Calu3 (cell line): ENCODE measurements at places on chromosomes 2 and 18. TPM values are rescaled to one million over a fixed set of nuclear protein-coding genes. Genes with fewer than 3 reads are reported as not detected.
A peak's percentile ranks its signal among the peaks of the same experiment; 100 is the strongest.

Gene POMC
- total RNA-seq: not detected in 2 replicates

Gene ALLC
- total RNA-seq: not detected in 2 replicates

Gene MRO
- total RNA-seq: not detected in 2 replicates

Gene ERLEC1
- 49.0 and 51.9 TPM in 2 replicates for total RNA-seq

Gene POLR1A
- 58.3 and 65.5 TPM in 2 replicates for total RNA-seq

Gene CRYGC
- not detected in 2 replicates for total RNA-seq

Gene TLX2
- total RNA-seq: not detected in 2 replicates

DNA sequence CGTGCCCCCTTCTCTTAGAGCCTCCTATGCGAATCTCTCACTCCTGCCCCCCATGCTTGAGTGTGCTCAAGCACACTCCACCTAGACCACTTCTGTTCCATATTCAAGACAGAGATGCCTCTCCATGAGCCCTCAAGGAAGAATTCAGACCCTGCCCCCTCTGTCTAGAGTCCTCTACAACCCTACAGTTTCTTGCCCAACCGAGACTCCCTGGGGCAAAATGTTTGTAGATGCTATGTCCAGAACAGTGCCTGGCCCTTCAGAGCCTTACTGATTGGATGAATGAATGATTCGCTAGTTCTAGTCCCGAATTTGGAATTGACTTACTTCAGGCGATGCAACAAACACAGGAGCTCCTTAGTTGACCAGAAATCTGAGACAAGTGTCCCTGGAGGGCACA lies 8.7 kb downstream of the APCDD1 start:
- DNase-seq: no peak

GRCh38 chr2:103009871-103010270 lies 248.0 kb downstream of the TMEM182 start:
- no peak for DNase-seq

- no peak for DNase-seq
Observed at GRCh38 chr2:6999211-6999877, 82.1 kb downstream of the RNF144A start.

GRCh38 chr2:204108330-204108751 lies 171.8 kb downstream of the ICOS start:
- DNase-seq: peak; percentile 28

DNA sequence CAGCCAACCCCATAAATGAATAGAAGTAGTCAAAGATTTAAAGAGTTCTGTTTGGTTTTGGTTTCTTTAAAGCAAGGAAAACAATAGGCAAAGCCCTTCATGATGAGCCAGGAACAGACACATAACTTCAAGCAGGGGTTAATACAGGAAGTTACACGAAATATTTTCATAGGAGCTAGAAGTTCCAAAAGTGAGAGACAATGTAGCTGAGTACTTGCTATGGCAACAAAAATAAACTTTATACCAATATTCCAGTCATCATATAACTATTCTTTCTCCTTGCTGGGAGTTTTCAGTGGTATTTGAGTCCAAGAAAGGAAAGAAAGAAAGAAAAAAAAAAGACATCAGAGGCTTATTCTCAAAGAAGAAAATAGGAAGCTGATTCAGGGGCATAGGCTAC lies 56.2 kb downstream of the COBLL1 start:
- no peak for DNase-seq

DNA sequence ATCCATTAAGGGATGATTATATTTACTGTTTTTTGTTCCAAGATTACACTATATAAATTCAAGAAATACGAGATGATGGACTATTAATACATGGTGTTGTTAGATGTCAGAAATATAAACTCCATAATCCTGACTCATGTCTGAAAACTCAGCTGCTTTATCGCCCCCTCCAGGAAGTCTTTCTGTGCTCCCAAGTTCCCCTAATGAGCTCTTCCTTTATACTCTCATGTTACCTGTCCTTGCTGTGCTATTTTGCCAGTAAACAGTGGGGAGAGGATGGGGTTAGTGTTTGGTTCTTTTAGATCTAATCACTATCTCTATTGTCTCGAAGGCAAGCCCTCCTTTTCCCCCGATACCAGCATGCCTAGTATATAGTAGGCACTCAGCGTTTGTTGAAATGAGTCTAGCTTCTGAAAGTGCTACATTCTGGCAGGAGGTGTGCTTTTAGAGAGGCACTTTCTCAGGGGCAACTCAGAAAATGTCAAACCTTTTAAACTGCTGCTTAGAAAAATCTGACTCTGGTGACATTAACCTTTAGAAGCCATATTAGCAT lies 21.4 kb upstream of the BARD1 start:
- no peak for DNase-seq

GRCh38 chr2:127080938-127081755 lies 25.8 kb downstream of the BIN1 start:
- DNase-seq: peak; percentile 62

DNA sequence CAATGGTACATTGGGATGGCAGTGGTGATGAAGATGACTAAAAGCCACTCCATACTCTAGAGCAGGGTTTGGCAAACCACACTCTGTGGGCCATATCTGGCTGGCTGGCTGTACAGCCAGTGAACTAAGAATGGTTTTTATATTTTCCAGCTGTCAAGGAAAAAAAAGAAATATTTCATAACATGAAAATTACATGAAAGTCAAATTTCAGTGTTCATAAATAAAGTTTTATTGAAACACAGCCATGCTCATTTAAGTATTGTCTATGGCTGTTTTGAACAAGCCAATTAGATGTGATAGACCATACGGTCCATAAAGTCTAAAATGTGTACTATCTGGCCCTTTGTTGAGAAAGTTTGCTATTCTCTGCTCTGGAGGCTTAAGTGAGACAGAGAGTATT lies 1.5 kb downstream of the TTC21B start:
- no peak for DNase-seq

DNA sequence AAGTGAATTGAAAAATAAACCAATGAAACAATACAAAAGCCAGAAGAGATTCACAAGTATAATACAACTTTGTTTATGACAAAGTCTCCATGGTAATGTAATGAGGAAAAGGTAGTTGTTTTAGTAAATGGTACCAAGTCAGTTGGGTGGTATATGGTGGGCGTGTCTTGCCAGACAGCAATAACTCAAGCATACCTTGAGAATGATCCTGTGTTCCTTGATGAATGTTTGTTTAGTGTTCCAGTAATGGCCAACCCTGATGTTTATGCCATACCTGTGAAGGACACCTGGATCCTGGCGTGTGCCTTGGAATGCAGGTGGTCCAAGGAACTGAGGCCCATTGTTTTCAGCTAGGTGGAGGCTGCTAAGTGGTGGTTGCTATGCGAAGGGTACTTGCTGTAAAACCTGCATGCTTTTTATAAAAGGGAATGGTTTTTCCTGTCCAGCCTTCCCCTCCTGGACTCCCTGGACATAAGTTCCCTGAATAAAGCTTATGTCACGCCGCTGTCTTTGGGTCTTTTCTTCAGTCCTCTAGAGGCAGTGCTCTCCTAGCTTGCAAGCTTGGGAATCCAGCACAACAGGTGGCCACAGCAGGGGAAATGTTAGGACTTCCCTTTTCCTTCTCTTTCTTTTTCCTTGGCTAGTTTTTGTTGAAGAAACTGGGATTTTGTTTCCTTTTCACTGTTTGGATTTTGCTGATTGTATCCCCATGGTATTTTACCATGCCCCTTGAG lies 54.7 kb downstream of the MTA3 start:
- no peak for DNase-seq

GRCh38 chr2:20957788-20958525 lies 85.9 kb downstream of the APOB start:
- DNase-seq: no peak

DNA sequence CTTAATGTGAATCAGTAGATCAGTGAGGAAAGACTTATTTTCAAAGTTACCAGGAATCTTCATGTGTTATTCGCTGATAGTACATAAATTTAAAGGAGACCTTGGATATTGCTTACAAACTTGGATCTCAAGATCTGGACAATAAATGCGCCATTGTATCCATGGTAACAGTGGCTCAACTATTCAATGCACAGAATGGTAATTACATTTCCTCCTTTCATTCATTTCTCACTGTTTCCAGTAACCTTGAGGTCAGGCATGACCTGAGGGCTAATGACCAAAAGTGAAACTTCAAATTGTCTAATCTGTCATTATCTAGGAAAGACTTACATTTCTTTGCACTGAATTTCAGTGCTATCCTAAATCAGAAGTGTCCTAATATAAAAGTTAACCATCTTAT lies 8.1 kb downstream of the LRP2 start:
- no peak for DNase-seq

DNA sequence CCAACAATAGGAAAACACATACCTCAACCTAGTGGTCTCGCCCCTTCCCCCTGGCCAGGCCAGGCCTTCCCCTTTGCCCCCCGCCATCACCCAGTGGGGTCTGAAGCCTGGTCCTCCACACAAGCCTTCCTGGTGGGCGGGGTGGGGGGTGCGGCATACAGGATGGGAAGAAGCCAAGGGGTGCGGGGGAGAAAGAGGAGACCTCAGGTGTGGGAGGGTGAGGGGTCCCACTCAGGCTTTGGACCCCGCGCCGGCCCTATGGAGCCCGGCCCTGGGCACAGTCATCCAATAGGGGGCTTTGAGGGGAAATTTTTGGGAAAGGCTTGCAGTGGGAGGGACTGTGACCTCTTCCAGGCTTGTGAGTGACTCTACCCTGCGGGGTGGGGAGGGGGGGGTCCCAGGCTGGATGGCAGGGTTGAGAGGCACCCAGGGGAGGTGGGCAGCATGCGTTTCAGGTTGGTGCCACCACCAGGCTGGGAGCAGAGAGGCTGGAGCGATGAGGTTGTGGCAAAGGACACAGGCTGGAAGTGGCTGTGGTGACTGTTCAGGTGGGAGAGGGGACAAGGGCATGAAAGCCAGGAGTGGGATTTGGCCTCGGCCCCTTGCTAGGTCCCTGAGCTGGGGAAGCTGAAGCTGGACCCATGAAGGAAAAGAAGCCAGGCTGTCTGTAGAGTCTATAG lies 1.3 kb downstream of the SLC66A3 start:
- no peak for DNase-seq

- no peak for DNase-seq
Observed at GRCh38 chr2:172094294-172095145, 8.2 kb downstream of the DLX2 start.

DNA sequence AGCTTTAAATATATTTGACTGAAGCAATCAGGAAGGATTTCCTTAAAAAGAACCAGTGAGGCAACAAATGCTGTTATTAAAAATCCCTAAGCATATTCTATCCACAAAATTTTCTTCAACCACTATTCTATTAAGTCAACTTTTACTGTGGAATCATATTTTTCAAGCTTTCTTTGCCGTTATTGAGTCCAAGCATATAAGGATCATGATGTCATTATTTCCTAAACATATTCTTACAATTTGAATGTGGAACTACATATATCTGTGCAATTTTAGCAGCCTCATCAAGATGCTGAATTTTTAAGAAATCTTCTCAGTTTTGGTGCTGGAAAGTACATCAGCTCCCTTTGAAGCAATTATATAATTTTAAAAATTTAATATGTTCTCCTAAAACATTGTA lies 5.6 kb downstream of the IFIH1 start:
- DNase-seq: no peak

- no peak for DNase-seq
Observed at GRCh38 chr2:88018909-88019308, 2.6 kb upstream of the RNU2-63P start.

DNA sequence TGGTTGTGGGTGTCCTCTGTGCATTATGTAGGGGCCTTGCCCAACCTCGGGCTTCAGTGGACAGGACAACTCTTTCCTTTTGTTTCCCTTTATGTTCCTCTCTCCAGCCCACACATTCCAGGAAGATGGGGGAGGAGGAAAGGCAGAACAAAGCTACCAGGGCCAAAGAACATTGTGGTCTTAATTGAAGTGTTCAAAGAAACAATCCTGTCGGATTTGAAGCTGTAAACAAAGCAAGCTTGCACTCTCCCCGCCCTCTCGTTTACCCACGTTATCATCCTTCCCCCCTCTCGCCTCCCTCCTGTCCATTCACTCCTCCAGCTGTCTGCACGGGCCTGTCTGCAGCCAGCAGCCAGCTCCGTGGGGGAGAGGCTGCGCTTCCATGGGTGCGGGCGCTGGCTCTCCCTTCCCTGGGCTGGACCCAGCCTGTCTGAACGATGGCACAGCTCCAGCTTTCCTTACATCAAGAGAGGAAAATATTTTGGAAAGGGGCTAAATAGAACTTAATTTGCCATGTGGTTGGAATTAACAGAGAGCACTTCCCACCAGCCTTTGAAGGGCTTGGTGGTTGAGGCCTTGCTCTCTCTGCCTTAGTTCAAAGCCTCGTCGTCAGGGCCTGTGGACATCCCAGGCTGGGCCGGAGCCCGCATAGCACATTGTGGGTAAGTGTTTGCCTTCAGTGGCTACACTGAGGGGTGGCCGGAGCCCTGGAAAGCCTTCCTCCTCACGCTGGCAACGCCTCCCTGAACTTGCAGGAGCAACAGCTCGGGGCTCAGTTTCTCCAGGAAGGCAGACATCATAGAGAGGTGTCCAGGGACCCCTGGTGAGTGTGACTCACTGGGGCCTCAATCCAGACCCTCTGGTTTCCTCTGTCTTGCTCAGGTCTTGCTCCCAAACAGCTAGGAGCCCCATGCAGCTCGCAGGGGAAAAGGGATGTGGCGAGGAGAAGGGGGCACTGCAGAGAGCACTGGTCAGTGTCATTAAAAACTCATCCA lies 60.6 kb upstream of the HS6ST1 start:
- DNase-seq: no peak

DNA sequence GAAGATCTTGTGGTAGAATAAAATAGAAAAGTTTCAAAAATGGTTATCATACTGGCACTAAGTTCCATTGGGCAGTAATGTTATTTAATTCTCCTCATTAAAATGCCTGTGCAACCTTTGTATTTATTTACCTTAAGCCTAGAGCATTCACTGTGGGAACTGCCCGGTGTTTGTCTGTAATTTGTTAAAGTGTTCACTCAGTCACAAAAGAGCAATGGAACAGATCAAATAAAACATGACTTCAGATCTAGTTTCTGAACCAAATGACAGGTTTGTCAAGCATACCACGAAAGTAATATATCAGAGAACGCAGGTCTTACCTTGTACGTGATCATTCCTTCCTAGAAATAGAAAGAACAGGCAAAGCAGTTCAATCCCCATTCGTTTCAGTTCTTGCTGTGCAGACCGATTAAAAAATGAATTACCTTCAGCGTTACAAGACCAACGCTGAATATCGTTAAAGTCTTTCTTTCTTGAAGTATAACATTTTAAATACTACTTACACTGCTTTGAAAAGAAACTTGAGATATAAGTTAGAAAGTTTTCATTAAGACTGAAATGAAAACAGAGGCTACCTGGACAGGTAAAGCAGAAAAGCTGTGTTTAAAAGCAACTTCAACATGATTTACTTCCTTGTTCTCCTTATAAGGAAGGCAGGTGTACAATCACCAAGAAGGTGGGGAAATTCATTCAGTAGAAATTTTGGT lies at the start of gene ITGB6:
Gene ITGB6, minus strand, starts transcription at position 590 of the 707 bp plus-strand sequence. Its CDS starts 209 bp downstream, at position 381.
- DNase-seq: no peak

DNA sequence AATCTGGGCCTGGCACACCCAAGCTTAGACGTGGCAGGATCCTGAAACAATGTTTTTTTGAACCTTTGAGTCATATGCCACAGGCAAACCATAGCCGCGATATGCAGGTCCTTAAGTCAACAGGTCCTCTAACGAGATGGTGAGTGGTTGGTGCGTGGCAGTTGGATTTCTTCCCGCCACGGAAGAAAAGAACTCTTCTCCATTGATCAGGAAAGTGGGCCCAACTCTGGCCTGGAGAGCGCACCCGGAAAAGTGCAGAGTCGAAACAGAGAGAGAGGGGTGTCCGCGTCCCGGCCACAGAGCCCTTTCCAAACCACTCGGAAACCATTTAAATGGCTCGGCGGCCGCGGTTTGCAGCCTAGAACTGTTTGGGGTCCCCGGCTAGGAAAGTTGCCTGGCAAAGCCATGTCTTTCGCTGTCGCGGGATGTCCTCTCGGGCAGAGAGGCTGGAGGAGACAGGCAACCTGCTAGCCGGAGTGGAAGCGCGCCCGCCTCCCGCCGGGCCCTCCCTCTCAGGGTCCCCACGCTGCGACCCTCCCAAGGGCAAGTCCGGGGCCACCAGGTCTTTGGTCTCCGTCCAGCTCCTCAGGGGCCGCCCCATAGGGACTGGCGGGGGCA lies 777 bp downstream of the GALNT3 start:
- peak; percentile 49 for DNase-seq
